ENCODE measurements at places on chromosomes 4 and X. TPM values are rescaled to one million over a fixed set of nuclear protein-coding genes. Genes with fewer than 3 reads are reported as not detected.

DNA sequence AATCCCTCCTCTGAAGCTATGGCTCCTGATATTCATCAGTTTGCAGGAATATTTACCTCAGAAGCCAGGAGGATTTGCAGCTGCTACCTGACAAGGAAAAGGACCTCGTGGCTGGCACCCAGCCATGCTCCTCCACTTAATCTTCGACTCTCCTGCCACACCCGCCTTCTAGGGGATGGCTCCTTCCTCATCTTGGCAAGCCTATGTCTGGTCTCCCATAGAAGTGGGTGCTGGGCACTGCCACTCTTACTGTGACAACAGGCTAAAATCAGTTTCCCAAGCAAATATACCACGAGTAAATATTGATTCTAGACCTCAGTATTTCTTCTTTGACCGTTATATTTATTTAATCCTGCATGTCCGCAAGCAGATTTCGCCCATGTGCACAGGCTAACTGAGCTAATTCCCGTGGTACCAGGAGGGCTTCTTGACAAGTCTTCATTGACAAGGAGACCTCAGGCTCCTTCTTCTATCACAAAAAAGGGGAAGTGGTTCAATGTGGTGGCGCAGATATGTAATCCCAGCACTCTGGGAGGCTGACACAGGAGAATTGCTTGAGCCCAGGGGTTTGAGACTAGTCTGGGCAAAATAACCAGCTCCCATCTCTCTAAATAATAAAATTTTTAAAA is 52.6 kb upstream of the DCTD start:
- no peak for DNase-seq
- H3K4me1 ChIP-seq = peaks cover 2% of the 10 kb centered on the region
- no peak overlapping the region for H3K27ac ChIP-seq
- no peaks in the 10 kb centered on the region for H3K36me3 ChIP-seq
- H3K27me3 ChIP-seq = no peaks in the 10 kb centered on the region
- H3K4me3 ChIP-seq = no peak overlapping the region

- no peaks in the 10 kb centered on the region for H3K4me1 ChIP-seq
- no peak overlapping the region for H3K27ac ChIP-seq
- no peaks in the 10 kb centered on the region for H3K36me3 ChIP-seq
- H3K27me3 ChIP-seq = no peaks in the 10 kb centered on the region
These were observed 88.5 kb upstream of the RPS6KA3 start for GRCh38 chrX:20355187-20355586.

DNA sequence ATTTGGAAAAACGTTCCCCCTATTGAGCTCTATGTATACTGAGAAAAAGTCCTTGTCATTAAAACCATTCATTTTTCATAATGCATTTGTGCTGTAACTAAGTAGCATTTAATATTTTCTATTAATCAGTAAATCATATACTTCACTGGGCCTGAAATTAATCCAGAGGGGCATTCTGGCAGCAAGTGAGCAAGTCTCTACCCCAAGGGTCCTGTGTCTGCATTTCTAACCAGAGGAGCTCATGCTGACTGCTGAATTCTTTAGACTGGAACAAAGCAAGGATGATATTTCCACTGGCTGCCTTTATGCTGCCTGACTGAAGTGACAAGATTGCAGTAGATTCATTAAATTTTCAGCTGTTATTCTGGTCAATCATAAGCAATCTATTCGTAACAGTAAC is 246.5 kb downstream of the SLITRK2 start:
- H3K27me3 ChIP-seq = no peaks in the 10 kb centered on the region
- H3K27ac ChIP-seq = no peak overlapping the region
- no peak overlapping the region for H3K4me3 ChIP-seq
- H3K4me1 ChIP-seq = no peaks in the 10 kb centered on the region

DNA sequence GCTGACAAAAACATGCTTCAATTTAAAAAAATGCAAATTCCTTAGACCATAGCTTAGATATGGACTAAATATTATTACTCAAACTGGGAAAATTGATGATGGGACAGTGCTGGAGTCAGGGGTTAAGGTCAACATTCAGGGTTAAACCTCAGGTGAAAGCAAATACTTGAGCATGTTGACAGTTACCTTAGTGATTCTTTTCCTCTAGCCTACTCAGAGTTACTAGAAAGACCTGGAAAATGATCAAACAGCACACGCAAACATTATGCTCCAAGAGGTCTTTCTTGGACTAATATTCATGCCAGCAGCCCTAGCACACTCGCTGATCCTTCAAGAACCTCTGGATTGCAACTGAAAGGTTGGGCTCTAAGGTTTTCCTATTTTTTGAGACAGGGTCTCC is 10.8 kb downstream of the IGFBP7 start:
- H3K4me1 ChIP-seq = peaks cover 56% of the 10 kb centered on the region
- H3K36me3 ChIP-seq = peaks cover 13% of the 10 kb centered on the region
- no peak overlapping the region for H3K4me3 ChIP-seq
- DNase-seq = no peak

Gene PCDH10
- total RNA-seq = 91.7 TPM

DNA sequence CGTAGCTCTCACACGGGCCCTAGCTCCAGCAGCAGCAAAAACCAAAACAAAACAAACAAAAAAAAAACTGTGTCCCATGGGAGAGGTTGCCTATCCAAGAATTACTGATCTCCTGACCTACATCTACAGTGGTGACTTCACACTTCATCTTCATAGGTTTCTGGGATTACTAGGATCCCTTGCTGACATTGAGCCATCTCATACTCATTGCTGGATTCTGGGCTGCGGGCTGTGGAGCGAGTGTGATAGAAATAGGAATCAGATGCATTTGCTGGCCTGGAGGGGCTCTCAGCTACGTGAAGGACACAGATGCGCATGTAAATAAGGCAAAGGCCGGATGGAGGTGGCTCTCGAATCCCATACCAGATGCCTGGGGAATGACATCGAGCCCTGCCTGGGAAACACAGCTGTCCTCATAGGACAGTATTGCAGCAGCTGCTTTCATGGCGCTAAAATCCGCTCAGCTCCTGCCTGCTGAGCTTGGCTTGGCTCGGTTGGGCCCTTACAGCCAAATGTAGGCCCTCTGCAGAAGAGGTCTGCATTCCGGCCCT is 41.7 kb downstream of the CNGA2 start:
- DNase-seq = no peak
- H3K27ac ChIP-seq = no peak overlapping the region
- no peaks in the 10 kb centered on the region for H3K4me1 ChIP-seq

GRCh38 chr4:66178906-66179305 is 508.6 kb upstream of the EPHA5 start:
- H3K4me1 ChIP-seq = no peaks in the 10 kb centered on the region
- no peak for DNase-seq
- H3K36me3 ChIP-seq = no peaks in the 10 kb centered on the region
- H3K27me3 ChIP-seq = no peaks in the 10 kb centered on the region
- H3K27ac ChIP-seq = no peak overlapping the region

Gene SLC26A1
- total RNA-seq = 0.32 TPM

Gene MAGEE2
- total RNA-seq = not detected

- no peak overlapping the region for H3K27ac ChIP-seq
- no peaks in the 10 kb centered on the region for H3K27me3 ChIP-seq
- no peak for DNase-seq
- no peak overlapping the region for H3K4me3 ChIP-seq
- H3K4me1 ChIP-seq = no peaks in the 10 kb centered on the region
These were observed 65.1 kb downstream of the LHFPL1 start for GRCh38 chrX:112614640-112615039.

GRCh38 chrX:79400623-79401022 is 33.5 kb upstream of the ITM2A start:
- no peak overlapping the region for H3K27ac ChIP-seq
- H3K4me1 ChIP-seq = no peaks in the 10 kb centered on the region
- H3K27me3 ChIP-seq = no peaks in the 10 kb centered on the region
- H3K4me3 ChIP-seq = no peak overlapping the region

Gene PDGFC
- 6.7 TPM for total RNA-seq

Gene PNMA6A
- total RNA-seq = 1.8 TPM

Gene CASK
- total RNA-seq = 30.4 TPM

DNA sequence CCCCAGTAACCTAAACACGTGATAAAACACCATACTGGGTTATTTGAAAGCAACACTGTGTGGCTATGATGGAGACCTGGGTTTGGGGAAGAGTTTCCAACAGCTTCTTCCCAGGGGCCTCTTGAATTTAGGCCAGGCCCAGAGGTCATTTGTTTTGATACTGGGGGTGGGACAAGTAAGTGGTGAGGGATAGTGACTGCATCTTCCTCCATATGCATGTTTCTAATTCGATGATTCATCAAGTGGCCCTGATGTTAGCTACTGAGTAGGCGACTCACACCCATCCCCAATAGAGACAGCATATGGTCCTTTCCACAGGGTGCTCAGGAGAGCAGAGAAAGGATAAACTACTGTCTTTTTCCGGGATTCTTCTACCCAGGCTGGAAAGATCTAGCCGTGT is 2.7 kb downstream of the NDP start:
- H3K4me1 ChIP-seq = peaks cover 13% of the 10 kb centered on the region
- no peaks in the 10 kb centered on the region for H3K36me3 ChIP-seq
- H3K27me3 ChIP-seq = no peaks in the 10 kb centered on the region
- H3K4me3 ChIP-seq = no peak overlapping the region
- H3K27ac ChIP-seq = no peak overlapping the region

Data from endothelial cell of umbilical vein (primary cell).